SJSA1 (cell line): ENCODE measurements at places on chromosomes 1 and 21. TPM values are rescaled to one million over a fixed set of nuclear protein-coding genes. Genes with fewer than 3 reads are reported as not detected.

Gene EXTL1
- total RNA-seq: 0.08 TPM in 1 of 2 replicates, not detected in the other

DNA sequence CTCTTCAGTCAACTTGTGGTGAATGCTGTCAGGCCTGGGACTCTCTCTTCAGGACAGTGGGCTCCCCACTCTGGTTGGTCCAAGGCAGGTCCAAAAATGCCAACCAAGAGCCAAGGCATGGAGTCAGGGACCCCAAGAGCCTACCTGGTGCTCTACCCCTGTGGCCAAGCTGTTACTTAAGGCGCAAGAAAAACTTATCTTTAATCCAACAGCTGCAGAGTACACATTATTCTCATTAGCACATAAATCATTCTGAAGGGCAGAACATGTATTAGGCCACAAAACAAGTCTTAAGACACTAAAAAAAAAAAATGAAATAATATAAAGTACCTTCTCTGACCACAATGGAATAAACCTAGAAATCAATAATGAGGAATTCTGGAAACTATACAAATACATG, 65.7 kb downstream of the FAF1 start:
- no peaks in the 10 kb centered on the region for H3K27me3 ChIP-seq
- H3K36me3 ChIP-seq: peaks cover 14% of the 10 kb centered on the region
- no peaks in the 10 kb centered on the region for H3K4me1 ChIP-seq
- no peak overlapping the region for H3K27ac ChIP-seq
- no peak overlapping the region for H3K4me3 ChIP-seq

Gene YOD1
- 5.6 and 9.9 TPM in 2 replicates for total RNA-seq

DNA sequence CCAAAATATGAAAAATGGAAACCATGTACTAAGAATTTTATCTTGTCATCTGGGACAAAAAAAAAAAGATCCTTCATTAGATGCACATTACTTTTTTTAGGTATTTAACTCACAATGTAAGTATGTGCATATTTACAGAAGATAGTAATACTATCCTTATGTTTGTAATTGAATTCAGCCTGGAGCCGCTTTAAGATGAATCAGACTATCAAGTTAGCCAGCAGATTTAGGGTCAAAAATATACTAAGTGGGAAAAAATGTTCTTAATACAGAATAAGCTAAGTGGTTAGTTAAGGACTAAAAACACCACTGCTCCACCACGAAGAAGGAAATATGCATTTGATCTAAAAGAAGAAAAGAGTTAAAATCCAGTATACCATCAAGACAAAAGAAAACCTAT, 49.1 kb downstream of the DSCAM start:
- H3K4me1 ChIP-seq: no peaks in the 10 kb centered on the region
- no peak overlapping the region for H3K27ac ChIP-seq
- no peaks in the 10 kb centered on the region for H3K27me3 ChIP-seq
- no peak for DNase-seq
- H3K36me3 ChIP-seq: no peaks in the 10 kb centered on the region
- H3K4me3 ChIP-seq: no peak overlapping the region

- no peaks in the 10 kb centered on the region for H3K4me1 ChIP-seq
- no peak overlapping the region for H3K27ac ChIP-seq
- no peaks in the 10 kb centered on the region for H3K27me3 ChIP-seq
- H3K36me3 ChIP-seq: peaks cover 56% of the 10 kb centered on the region
- H3K4me3 ChIP-seq: no peak overlapping the region
Observed at GRCh38 chr1:10267921-10268320, 57.6 kb downstream of the KIF1B start.

DNA sequence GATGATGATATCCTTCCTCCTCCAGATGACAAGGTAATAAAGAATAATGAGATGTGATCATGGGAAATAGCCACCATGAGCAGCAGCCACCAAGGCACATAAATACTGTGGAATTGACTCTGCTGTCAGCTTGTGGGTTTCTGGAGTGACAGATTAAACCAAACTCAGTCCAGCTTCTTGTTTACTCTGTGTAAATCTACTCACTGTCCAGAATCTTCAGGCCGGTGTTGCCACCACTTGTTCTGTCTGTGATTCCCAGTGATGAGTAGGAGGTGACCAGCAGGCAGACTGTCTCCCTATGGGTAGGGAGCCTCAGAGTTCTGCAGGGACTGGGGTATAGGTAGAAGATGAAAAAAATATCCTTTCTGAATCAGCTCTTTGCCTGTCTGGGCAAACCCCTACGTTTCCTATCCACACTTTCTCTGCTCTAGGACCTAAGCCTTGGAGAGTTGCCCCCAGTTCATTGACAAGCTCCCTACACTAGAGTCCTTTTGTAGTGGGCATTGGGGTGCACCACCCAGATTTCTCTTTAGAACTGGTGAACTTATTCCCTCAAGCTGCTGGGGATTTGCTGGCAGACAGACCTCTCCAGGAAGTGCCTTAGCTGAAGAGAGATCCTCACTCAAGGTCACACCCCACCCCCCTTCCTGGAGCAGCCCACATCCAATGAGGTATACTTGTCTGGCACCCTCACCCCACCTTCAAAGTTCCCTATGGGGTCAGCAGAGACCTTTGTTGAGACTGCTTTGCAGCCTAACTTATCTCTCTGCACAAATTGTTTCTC, 47.6 kb downstream of the ATP1A1 start:
- H3K4me1 ChIP-seq: peaks cover 13% of the 10 kb centered on the region
- peaks cover 8% of the 10 kb centered on the region; the same call in 1 of the 2 replicates for H3K27me3 ChIP-seq
- no peaks in the 10 kb centered on the region for H3K36me3 ChIP-seq
- DNase-seq: no peak
- no peak overlapping the region for H3K27ac ChIP-seq

GRCh38 chr1:15957221-15958095, 18.4 kb downstream of the ZBTB17 start:
- H3K27ac ChIP-seq: no peak overlapping the region
- H3K4me3 ChIP-seq: no peak overlapping the region
- no peak for DNase-seq
- H3K36me3 ChIP-seq: peaks cover 22% of the 10 kb centered on the region; the same call in 1 of the 2 replicates

GRCh38 chr1:49190138-49190537, 413.4 kb upstream of the BEND5 start:
- H3K36me3 ChIP-seq: no peaks in the 10 kb centered on the region
- no peak overlapping the region for H3K4me3 ChIP-seq
- H3K27me3 ChIP-seq: no peaks in the 10 kb centered on the region
- no peak for DNase-seq

DNA sequence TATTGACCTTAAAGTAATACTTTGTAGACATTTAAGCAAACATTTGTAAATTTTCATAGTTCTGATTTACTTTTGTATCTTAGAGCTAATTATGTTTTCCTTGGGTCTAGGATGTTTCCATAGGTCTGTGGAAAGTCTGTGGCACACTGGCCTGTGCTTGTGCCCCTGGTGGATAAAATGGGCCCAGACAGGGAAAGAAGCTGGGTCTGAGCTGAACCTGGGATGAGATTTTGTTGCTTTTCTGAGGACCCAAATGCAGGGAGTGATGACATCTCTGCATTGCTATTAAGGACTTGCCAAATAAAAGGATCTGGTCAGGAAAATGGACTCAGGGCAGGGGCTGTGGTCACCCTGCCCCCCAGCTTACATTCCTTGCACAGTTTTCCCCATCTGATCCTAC, 41.8 kb downstream of the C1orf21 start:
- no peaks in the 10 kb centered on the region for H3K27me3 ChIP-seq
- H3K36me3 ChIP-seq: no peaks in the 10 kb centered on the region
- H3K27ac ChIP-seq: no peak overlapping the region
- H3K4me1 ChIP-seq: no peaks in the 10 kb centered on the region
- H3K4me3 ChIP-seq: no peak overlapping the region
- DNase-seq: no peak

GRCh38 chr1:17031436-17031835, 19.7 kb upstream of the ATP13A2 start:
- DNase-seq: no peak
- H3K27ac ChIP-seq: no peak overlapping the region
- H3K27me3 ChIP-seq: no peaks in the 10 kb centered on the region
- H3K4me3 ChIP-seq: no peak overlapping the region
- no peaks in the 10 kb centered on the region for H3K4me1 ChIP-seq
- peaks cover 57% of the 10 kb centered on the region for H3K36me3 ChIP-seq

DNA sequence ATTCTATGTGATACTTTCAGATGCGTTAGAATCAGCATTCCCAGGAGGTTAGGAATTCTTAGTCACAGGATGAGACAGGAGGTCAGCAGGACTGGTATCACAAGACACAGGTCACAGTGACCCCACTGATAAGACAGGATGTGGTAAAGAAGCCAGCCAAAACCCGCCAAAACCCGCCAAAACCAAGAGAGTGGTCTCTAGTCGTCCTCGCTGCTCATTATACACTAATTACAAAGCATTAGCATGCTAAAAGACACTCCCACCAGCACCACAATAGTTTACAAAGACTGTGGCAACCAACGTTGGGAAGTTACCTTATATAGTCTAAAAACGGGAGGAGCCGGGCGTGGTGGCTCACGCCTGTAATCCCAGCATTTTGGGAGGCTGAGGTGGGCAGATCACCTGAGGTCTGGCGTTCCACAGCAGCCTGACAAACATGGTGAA, 13.9 kb upstream of the ACTA1 start:
- H3K36me3 ChIP-seq: peaks cover 38% of the 10 kb centered on the region
- DNase-seq: no peak
- no peaks in the 10 kb centered on the region for H3K27me3 ChIP-seq
- H3K4me3 ChIP-seq: no peak overlapping the region
- no peak overlapping the region for H3K27ac ChIP-seq
- peaks cover 5% of the 10 kb centered on the region; the same call in 1 of the 2 replicates for H3K4me1 ChIP-seq
